CD4-positive, alpha-beta memory T cell (primary cell): ENCODE measurements at places on chromosomes 3 and 15. TPM values are rescaled to one million over a fixed set of nuclear protein-coding genes. Genes with fewer than 3 reads are reported as not detected.

- H3K36me3 ChIP-seq: no peaks in the 10 kb centered on the region
- H3K27me3 ChIP-seq: no peaks in the 10 kb centered on the region
- no peak overlapping the region for H3K27ac ChIP-seq
- no peaks in the 10 kb centered on the region for H3K4me1 ChIP-seq
- DNase-seq: no peak
- no peak overlapping the region for H3K4me3 ChIP-seq
Observed at GRCh38 chr3:123774474-123774873, 109.7 kb downstream of the MYLK start.

DNA sequence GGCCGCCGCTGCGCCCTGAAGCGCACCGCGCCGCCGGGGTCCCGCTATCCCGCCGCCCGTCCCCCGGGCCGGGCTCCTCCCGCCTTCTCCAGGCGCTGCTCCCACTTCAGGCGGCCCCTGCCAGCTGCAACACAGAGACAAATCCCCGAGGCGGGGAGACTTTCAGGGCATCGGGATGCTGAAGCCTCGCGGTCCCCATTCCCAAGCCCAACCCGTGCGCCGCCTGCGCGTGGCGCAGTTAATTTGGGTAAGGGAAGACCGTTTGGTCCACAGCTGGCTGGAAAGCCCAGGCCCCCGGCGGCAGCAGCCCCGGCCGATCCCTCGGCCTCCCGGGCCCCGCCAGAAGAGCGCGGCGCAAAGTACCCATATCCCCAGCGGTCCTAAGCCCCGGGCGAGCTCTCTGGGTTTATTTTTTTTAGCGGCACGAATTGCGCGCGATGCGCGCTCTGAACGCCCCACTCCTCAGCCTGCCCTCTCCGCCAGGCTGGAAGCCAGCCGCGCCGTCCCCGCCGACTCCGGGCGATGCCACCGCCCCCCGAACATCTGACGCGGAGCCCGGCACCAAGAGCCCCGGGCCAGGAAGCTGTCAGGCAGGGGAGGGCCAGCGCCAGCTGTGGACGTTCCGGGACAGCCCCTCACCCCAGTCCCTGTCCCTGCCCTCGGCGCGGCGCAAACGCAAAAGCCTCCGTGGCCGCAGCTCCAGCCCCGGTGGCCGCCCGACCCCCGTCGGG is 517 bp downstream of the FBN1 start:
- H3K4me3 ChIP-seq: no peak overlapping the region
- no peaks in the 10 kb centered on the region for H3K27me3 ChIP-seq
- DNase-seq: no peak
- H3K36me3 ChIP-seq: no peaks in the 10 kb centered on the region

- H3K27ac ChIP-seq: no peak overlapping the region
- H3K4me1 ChIP-seq: peaks cover 35% of the 10 kb centered on the region
- DNase-seq: no peak
- H3K36me3 ChIP-seq: no peaks in the 10 kb centered on the region
- H3K27me3 ChIP-seq: no peaks in the 10 kb centered on the region
Observed at GRCh38 chr15:40843261-40843884, 475 bp upstream of the SPINT1 start.

DNA sequence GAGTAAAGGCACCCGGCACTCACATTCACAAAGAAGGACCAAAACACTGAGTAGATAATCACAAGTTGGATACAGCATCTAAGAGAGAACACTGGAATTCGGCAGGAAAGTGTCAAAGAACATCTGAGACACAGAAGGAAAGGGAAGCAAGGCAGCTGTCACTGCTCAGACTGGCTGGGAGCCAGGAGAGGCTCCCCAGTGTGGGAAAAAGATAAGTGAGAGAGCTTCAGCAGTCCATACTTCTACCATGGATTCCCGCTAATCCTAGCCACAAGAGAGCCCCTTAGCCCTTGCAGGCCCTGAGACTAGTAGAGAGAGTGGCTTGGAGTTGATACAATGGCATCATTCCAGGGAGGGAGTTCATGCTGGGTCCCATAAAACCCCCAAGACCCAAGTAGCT is 36.7 kb upstream of the CP start:
- no peaks in the 10 kb centered on the region for H3K27me3 ChIP-seq
- H3K4me1 ChIP-seq: no peaks in the 10 kb centered on the region
- no peak for DNase-seq
- no peak overlapping the region for H3K27ac ChIP-seq
- H3K36me3 ChIP-seq: no peaks in the 10 kb centered on the region

DNA sequence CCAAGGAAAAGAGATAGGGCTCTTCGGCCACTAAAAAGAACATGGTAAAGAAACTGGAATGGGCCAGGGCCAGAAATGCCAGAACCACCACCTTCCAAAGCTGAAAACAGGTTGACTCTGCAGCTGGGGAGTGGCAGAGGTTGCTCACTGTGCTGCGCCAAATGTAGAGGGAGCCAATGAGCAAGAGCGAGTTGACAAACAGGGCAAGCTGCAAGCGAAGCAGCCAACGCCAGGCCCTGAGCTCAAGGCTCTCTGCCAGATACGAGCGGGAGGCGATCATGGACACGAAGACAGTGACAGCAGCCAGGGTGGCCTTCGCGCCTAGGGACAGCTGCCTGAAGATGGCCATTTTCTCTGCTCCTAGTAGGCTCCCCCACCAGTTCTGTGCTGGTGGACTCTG is 3.1 kb downstream of the GLB1 start:
- no peak overlapping the region for H3K4me3 ChIP-seq
- no peak for DNase-seq
- no peaks in the 10 kb centered on the region for H3K27me3 ChIP-seq
- H3K27ac ChIP-seq: no peak overlapping the region
- peaks cover 17% of the 10 kb centered on the region for H3K36me3 ChIP-seq

Gene CCR8
- total RNA-seq: 5.3 TPM

DNA sequence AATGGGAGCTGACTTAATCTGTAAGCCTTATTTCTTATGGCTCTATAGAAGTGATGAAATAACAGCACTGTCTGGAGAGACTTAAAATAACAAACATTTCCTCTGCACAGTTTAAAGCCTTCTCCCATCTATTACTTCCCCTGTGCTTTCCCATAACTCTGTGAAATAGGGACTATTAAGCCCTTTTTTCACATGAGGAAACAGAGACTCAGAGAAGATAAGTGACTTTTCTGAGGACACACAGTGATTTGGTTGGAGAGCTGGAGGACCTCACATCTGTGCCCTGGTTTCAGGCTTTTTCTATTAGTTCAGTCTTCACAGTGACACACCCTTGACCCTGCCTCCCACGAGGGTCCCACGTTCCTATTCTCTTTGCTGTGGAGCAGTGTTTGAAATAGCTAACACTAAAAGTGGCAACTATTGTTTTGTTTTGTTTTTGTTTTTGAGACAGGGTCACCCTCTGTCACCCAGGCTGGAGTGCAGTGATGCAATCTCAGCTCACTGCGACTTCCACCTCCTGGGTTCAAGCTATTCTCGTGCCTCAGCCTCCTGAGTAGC is 82.9 kb downstream of the ST6GAL1 start:
- H3K27ac ChIP-seq: peak overlapping the region; percentile 41
- H3K4me3 ChIP-seq: no peak overlapping the region
- peaks cover 61% of the 10 kb centered on the region for H3K4me1 ChIP-seq

Gene CYP11A1
- total RNA-seq: not detected

- DNase-seq: no peak
- no peaks in the 10 kb centered on the region for H3K36me3 ChIP-seq
- no peaks in the 10 kb centered on the region for H3K27me3 ChIP-seq
- no peak overlapping the region for H3K27ac ChIP-seq
- H3K4me1 ChIP-seq: no peaks in the 10 kb centered on the region
- no peak overlapping the region for H3K4me3 ChIP-seq
Observed at GRCh38 chr3:145981056-145981455, 179.9 kb downstream of the PLOD2 start.

Gene BCHE
- not detected for total RNA-seq

- no peaks in the 10 kb centered on the region for H3K27me3 ChIP-seq
- no peak overlapping the region for H3K27ac ChIP-seq
- H3K4me1 ChIP-seq: no peaks in the 10 kb centered on the region
- H3K36me3 ChIP-seq: no peaks in the 10 kb centered on the region
Observed at GRCh38 chr3:193342551-193342950, 36.0 kb downstream of the ATP13A5 start.

Gene FSIP1
- total RNA-seq: 0.47 TPM

- peak overlapping the region; percentile 80 for H3K27ac ChIP-seq
- H3K4me3 ChIP-seq: peak overlapping the region; percentile 30
- DNase-seq: peak; percentile 70
- no peaks in the 10 kb centered on the region for H3K27me3 ChIP-seq
- H3K4me1 ChIP-seq: peaks cover 71% of the 10 kb centered on the region
- H3K36me3 ChIP-seq: peaks cover 26% of the 10 kb centered on the region
Observed at GRCh38 chr3:4983739-4984510, 4.7 kb downstream of the BHLHE40 start.

DNA sequence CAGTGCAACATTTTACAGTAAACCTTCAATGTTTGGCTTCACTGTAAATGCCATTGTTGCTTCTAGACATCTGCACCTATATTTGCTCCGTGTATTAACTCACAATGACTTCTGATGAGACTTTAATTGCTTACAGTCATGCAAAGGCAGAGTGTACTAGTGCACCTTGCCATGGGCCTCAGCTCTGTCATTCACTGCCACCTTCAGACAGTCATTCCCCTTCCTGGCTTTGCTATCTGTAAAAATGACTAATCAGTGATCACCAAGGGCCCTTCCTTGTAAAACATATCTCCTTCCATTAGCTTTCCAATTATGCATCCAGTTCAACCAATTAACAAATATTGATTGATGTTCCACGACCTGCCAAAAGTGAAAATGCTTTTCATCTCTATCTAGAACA is 120.3 kb downstream of the ARRDC4 start:
- no peak overlapping the region for H3K4me3 ChIP-seq
- H3K27me3 ChIP-seq: no peaks in the 10 kb centered on the region
- no peaks in the 10 kb centered on the region for H3K4me1 ChIP-seq
- H3K27ac ChIP-seq: no peak overlapping the region
- H3K36me3 ChIP-seq: no peaks in the 10 kb centered on the region
- no peak for DNase-seq

DNA sequence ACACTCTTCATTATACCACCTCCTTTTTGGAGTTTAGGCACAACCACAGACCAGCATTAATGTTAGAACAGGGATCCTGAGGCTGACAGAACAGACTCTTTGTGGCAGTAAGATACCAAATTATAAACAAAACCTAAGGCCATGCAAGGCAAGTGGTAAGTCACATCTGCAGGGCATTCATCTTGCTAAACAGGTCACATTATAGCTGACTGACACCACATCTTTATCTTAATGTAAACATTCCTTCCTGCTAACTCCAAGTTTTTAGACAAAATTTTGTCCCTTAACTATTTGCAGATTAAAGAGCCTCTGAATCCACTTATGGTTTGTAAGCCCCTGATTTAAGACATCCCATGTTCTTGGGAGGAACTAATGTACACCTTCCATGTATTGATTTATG is 500.6 kb downstream of the PYDC2 start:
- H3K36me3 ChIP-seq: no peaks in the 10 kb centered on the region
- DNase-seq: no peak
- no peaks in the 10 kb centered on the region for H3K27me3 ChIP-seq
- H3K4me3 ChIP-seq: no peak overlapping the region
- no peak overlapping the region for H3K27ac ChIP-seq
- no peaks in the 10 kb centered on the region for H3K4me1 ChIP-seq

Gene LIPC
- 0.41 TPM for total RNA-seq

- H3K27ac ChIP-seq: no peak overlapping the region
- no peak for DNase-seq
- no peaks in the 10 kb centered on the region for H3K36me3 ChIP-seq
- H3K4me3 ChIP-seq: no peak overlapping the region
Observed at GRCh38 chr3:86788371-86788770, 202.6 kb downstream of the VGLL3 start.

DNA sequence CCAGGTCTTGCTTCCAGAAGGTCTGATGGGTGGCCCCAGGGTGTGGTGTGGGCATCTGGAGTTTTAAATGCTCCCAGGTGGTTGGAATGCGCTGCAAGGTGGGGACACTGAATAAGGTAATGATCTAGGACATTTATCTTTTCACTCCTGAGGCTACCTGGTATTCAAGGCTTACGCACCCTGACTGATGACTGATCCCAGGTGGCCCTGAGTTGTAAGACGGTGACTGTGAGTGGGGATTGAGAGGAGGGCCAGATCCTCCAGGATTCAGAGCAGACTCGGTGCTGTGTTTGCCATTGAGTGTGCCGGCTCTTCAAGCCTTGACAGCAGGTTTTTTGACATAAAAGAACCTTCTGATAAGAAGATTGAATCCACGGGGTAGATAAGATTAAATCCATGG is 40.3 kb downstream of the SLC6A20 start:
- H3K27ac ChIP-seq: no peak overlapping the region
- H3K36me3 ChIP-seq: no peaks in the 10 kb centered on the region
- DNase-seq: no peak
- H3K27me3 ChIP-seq: no peaks in the 10 kb centered on the region
- H3K4me3 ChIP-seq: no peak overlapping the region

Gene RAB8B
- 86.0 TPM for total RNA-seq

DNA sequence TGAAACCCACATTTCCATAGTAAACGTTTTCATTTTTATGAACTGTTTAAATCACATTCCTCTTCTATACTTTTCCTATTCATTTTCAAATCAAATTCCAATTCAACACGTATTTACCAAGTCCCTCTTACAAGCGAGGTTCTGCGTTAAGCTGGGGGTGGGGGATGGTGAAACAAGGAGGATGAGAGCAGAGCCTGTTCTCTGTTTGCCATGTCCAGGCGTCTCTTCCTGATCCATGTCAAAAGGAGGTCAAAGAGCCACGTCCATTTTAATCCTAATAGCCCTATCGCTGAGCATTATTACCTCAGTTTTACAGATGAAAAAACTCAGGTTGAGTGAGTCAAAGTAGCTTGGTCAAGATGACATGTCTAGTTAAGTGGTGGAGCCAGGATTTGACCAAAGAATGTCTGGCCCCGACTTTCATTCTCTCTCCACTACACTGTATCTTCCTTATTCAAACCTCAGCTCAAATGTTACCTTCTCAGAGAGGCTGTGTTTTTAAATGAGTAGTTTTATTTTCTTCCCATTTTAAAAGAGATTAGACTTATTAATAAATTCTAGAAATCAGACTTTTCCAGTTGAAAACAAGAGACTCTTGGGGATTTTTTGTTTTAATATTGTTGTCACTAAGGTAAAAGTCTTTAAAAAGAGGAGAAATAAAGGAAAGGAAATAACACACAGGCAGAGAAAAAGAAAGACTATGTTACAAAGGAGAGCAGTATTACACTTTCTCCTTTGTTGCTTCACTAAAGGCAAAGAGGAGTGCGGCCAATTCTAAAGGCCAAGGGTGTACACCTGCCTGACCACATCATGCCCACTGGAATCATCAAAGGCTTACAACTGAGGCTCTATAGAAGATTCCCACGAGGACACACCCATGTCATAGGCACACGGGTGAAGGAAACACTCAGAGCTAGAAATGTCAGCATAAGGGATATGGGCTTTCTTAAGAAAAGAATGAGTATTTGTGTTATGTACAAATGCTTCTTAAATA is 42.4 kb downstream of the MYO5A start:
- no peaks in the 10 kb centered on the region for H3K27me3 ChIP-seq
- H3K4me1 ChIP-seq: peaks cover 92% of the 10 kb centered on the region
- H3K27ac ChIP-seq: no peak overlapping the region
- H3K4me3 ChIP-seq: no peak overlapping the region

Gene KBTBD8
- 8.3 TPM for total RNA-seq

Gene MNS1
- total RNA-seq: not detected
